Large intestine (tissue), 12 donors: ENCODE measurements at places on chromosomes 6 and 20. TPM values are rescaled to one million over a fixed set of nuclear protein-coding genes. Genes with fewer than 3 reads are reported as not detected.

DNA sequence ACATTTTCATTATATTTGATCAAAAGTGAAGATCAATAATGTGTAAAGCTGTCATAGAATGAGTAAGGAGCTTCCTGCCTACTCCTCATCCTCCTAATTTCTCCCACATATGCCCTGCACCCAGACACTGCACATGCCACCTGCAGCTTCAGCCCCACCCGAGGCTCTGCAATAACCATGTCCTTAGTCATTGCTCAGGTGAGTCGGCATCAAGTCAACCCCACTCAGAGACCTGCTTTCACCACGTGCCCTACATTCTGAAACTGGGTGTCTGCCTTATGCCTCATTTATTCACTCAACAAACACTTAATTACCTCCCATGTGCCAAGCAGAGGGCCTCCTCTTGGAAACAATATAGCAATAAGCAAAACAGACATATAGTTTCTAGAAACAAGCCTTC is 15.4 kb upstream of the TNFAIP3 start:
- no peaks in the 10 kb centered on the region for H3K27me3 ChIP-seq
- no peaks in the 10 kb centered on the region for H3K36me3 ChIP-seq
- H3K4me3 ChIP-seq, result no peak overlapping the region

GRCh38 chr6:48136856-48137255 is 25.9 kb upstream of the PTCHD4 start:
- DNase-seq, result no peak
- H3K36me3 ChIP-seq, result no peaks in the 10 kb centered on the region
- no peak overlapping the region for H3K27ac ChIP-seq
- no peaks in the 10 kb centered on the region for H3K4me1 ChIP-seq

- peak; percentile 8 for DNase-seq
- H3K4me3 ChIP-seq, result peak overlapping the region; percentile 70
- peaks cover 3% of the 10 kb centered on the region for H3K4me1 ChIP-seq
Observed at GRCh38 chr6:20533746-20534294, 437 bp upstream of the CDKAL1 start.

DNA sequence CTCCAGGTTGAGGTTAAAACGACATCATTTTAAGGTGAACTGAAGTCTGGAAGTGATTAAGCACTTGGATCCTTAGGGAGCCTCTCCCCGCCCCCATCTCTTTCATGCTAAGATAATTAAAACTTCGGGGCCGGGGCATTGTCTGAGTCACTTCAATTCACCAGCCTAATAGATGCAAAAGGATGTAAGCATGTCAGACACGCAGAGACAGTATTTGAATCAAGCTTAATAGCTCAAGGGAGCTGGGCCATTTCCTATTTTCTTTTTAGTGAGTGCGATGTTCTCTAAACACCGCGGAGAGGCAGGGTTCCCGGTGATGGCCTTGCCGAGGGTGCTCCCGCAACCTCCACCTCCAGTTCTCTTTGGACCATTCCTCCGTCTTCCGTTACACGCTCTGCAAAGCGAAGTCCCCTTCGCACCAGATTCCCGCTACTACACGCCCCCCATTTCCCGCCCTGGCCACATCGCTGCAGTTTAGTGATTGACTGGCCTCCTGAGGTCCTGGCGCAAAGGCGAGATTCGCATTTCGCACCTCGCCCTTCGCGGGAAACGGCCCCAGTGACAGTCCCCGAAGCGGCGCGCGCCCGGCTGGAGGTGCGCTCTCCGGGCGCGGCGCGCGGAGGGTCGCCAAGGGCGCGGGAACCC is 516 bp upstream of the IRF4 start:
- H3K4me3 ChIP-seq, result no peak overlapping the region
- peaks cover 88% of the 10 kb centered on the region for H3K27me3 ChIP-seq
- no peaks in the 10 kb centered on the region for H3K36me3 ChIP-seq
- no peak for DNase-seq

GRCh38 chr20:50624351-50625016 is 66.9 kb downstream of the RIPOR3 start:
- H3K4me1 ChIP-seq, result peaks cover 7% of the 10 kb centered on the region
- H3K4me3 ChIP-seq, result no peak overlapping the region
- H3K27ac ChIP-seq, result no peak overlapping the region
- no peak for DNase-seq
- H3K27me3 ChIP-seq, result no peaks in the 10 kb centered on the region

DNA sequence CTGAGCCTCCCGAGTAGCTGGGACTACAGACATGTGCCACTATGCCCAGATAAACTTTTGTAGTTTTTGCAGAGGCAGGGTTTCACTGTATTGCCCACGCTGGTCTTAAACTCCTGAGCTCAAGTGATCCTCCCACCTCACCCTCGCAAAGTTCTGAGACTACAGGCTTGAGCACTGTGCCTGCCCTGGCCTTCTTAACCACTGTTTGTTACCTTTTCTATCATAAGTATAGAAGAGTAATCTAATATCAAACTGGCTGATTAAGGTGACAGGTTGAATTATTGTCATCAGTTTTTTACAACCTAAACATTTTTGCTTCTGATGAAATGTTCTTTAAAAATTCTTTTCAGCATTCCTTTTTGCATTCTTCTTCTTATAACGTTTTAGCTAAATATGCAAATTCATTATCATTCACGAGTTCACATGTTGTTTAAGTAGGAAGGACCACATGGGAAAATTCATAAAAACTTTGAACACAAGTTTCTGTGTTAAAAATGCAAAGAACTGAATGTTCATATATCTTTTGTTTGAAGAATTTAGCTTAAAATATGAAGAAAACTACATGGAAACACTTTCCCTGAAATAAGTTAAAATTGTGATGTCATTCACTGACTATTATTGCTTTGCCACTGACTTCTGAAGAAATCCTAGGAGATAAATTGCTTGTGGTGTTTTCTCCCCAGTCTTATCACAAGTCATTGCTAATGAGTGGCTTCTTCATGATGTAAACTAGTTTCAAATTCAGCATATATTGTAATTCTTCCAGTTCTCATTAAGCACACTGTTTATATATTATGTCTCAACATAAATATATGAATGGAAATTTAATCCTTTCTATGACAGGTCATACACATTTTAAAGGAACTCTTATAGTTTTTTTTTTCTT is 106.7 kb downstream of the ADGRB3 start:
- H3K36me3 ChIP-seq, result no peaks in the 10 kb centered on the region
- H3K4me1 ChIP-seq, result no peaks in the 10 kb centered on the region
- no peak overlapping the region for H3K4me3 ChIP-seq

GRCh38 chr6:127641905-127642304 is 64.9 kb downstream of the C6orf58 start:
- no peaks in the 10 kb centered on the region for H3K4me1 ChIP-seq
- no peak for DNase-seq

The GDAP1L1 gene
- polyA plus RNA-seq, result 5.4 TPM

The EFCAB8 gene
- polyA plus RNA-seq, result 0.25 TPM
